ELF-1 (cell line): ENCODE measurements at places on chromosomes 12 and 14.
A peak's percentile ranks its signal among the peaks of the same experiment; 100 is the strongest.

DNA sequence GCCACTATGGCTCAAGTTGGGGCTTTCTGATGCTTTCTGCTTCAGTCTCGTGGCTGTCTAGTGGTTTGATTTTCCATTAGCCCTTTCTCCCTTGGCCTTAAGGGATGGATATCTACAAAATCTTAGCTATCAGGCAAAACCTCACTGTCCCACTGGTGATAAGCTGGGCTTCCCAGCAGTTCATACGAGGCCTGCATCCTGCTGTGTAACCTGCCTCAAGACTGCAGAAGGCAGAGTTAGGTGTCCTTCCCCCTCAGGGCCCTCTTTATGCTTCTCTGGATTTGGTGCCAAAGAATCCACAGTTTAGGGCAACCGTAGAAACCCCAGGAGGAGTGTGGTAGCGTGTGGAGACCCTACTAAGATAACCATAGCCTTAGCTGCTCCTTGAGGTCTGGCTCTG, 38.9 kb downstream of the ETV6 start:
- no peak for DNase-seq

GRCh38 chr14:34404416-34404815, 57.6 kb downstream of the SPTSSA start:
- no peak for DNase-seq

GRCh38 chr12:88998421-88998820, 353.9 kb downstream of the DUSP6 start:
- DNase-seq: no peak

GRCh38 chr14:61622051-61622450, 73.3 kb upstream of the HIF1A start:
- no peak for DNase-seq

DNA sequence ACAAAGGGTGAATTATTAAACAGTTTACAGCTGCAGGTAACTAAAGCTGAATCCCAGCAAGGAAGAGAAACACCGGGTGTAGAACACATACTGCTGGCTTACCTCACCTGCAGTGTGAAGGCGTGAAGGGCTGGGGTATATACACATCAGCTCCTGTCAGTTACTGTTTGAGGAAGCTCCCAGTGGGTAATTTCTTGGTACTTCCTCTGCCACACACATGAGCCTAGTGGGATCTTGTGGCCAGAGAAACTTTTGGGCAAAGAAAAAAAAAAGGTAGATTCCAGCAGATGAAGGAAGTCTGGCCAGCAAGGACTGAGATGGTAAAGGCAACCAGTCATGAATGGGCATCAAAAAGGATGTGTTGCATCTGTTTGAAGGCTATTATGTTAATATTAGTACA, 14.0 kb upstream of the GPR33 start:
- no peak for DNase-seq

DNA sequence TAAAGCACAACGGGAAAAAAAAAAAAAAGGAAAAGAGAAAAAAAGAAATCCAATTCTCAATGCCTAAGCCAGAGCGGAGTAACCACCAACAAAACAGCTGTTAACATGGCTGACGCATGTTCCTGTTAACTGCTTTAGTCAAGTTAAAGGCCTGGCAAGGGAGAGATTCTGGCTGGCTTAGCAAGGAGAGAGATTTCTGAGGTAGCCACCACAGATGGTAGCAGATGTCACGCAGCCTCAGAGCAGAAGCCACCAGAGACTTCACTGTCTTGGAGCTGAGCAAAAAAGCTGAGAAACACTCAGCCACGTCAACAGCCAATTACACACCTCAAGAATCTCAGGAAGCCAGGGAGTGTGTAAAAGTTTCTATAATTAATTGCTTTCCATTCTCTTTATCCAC, 87.1 kb downstream of the TMCC3 start:
- DNase-seq: no peak

GRCh38 chr14:62665286-62665685, 380.0 kb downstream of the KCNH5 start:
- peak; percentile 5 for DNase-seq

GRCh38 chr12:120925740-120926563, 21.8 kb upstream of the SPPL3 start:
- DNase-seq: peak; percentile 92

DNA sequence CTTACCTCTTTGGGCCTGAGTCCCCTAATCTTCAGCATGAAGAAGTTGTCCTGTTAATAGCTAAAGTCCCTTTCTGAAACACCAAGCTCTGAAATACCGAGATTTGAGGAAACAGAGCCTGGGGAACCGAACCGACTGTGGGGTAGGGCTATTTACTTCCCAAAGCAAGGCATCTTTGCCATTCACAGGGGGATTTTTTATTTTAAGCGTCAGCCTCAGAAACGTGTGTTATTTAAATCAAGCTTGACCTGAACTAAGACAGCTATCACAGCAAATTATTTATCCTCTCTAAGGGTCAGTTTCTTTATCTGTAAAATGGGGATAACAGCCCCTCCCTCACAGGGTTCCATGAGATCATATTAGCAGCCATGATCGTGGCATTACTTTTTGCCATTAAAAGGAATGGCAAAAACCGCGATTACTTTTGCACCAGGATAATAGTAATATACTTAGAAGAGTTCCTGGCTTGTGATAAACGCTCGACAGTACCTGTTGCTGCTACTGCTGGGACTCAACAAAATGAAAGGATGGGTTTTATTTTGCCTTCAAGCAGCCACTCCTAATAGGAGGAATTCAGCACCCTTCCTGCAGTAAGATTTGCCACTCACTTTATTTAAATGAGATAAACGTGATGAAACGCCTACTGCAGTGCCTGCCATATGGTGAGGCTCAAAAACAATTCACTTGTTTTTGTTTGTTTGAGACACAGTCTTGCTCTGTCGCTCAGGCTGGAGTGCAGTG, 1.3 kb upstream of the CORO1C start:
- DNase-seq: no peak
